ENCODE measurements at places on chromosomes 11 and 22. TPM values are rescaled to one million over a fixed set of nuclear protein-coding genes. Genes with fewer than 3 reads are reported as not detected.

OR5L1 gene
- not detected for total RNA-seq

MUC6 gene
- 0.49 TPM for total RNA-seq

METTL15 gene
- 11.4 TPM for total RNA-seq

CCDC116 gene
- total RNA-seq = not detected

THYN1 gene
- 33.6 TPM for total RNA-seq

HTR3A gene
- total RNA-seq = 0.21 TPM

GATD1 gene
- total RNA-seq = 229 TPM

KCTD17 gene
- 32.7 TPM for total RNA-seq

TRIM29 gene
- total RNA-seq = 0.64 TPM

PGAP2 gene
- 72.2 TPM for total RNA-seq

HPS4 gene
- 26.2 TPM for total RNA-seq
